ENCODE measurements at places on chromosomes 5 and 9.
A peak's percentile ranks its signal among the peaks of the same experiment; 100 is the strongest.

- DNase-seq, result no peak
These were observed 16.1 kb upstream of the LNPEP start for GRCh38 chr5:96919754-96920197.

DNA sequence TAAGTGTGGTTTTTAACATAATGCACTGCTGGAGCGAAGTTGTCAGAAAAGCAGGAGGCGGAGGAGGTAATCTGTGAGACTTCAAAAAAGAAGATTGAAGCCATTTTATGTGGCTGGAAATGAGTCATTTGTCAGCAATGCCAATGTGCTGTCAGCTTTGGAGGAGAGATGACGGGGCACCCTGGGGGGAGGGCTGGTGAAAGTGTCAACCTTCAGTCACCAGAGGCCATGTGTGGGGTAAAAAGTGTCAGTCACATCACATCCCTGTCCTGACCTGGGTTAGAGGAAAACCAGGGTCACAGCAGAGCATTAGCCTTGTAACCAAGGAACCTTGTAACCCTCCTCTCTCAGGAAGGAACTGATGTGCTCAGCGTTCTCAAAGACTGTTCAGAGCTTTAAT is 59.1 kb downstream of the TLR4 start:
- no peak for DNase-seq

DNA sequence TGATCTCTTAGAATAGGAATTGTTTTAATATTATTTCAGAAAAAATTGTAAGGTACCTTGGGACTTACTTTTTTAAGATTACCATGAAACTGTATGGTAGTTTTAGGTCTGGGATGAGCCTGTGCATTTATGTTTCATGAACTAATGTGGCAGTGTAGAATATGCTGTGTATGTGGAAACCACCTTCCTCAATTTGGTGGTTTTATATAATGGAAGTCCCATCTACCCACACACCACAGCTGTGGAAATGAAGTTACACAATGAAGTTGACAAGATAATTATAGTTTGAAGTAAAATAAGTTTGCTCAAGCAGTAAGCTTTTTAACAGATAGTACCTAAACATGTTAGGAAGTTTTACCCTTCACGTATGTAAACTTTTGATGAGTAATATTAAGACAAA is 24.4 kb downstream of the WDR36 start:
- no peak for DNase-seq

DNA sequence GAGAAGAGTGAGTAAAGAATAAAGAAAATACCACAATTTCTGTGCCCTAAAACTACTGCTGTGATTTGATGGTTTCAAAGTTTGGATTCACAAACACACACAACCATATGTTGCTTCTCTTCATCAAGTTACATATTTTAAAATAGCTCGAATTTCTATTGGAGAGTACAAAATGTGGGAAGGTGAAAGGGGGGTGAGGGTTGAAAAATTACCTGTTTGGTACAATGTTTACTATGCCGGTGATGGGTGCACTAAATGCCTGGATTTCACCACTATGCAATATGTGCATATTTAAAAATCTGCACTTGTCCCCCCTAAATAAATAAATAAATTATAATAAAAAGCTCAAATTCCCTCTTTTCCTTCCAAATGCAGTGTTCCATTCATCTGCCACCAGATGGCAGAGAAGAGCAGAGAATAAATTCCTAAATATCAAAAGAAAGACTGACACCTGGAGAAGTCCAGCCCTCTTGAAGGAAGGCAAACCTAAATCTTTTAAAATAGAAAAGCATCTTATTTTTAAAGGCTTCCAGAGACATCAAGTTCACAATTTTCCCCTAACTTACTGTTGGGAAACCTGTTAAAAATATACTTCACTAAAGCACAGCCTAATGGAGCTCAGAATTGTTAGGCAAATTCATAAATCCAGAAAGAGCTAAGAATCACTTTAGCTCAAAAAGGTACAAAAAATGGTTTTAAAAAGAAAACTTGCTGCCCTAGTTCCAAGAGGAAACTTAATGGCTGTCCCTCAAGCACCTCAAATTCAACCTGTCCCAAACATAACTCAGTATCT is 24.8 kb upstream of the HNRNPA0 start:
- DNase-seq, result peak; percentile 2

DNA sequence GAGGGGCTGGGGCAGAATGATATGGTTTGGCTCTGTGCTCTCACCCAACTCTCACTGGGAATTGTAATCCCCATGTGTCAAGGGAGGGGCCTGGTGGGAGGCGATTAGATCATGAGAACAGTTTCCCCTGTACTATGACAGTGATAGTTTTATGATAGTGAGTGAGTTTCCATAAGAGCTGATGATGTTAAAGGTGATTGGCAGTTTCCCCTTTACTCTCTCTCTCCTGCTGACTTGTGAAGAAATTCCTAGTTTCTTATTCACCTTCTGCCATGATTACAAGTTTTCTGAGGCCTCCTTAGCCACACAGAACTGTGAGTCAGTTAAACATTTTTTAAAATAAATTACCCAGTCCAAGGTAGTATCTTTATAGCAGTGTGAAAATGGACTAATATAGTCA is 120.4 kb upstream of the CDH9 start:
- DNase-seq, result no peak

- no peak for DNase-seq
These were observed 194.8 kb downstream of the SYK start for GRCh38 chr9:90996154-90997065.

All from amniotic stem cell (primary cell).